Activated CD4-positive, alpha-beta T cell treated with anti-CD3 and anti-CD28 coated beads, Interleukin-2, amount 50 U/mL, for 24 hours (primary cell): ENCODE measurements at places on chromosomes 16 and 17.
A peak's percentile ranks its signal among the peaks of the same experiment; 100 is the strongest.

GRCh38 chr17:12256380-12256995 lies 235.8 kb downstream of the MAP2K4 start:
- no peak for DNase-seq

DNA sequence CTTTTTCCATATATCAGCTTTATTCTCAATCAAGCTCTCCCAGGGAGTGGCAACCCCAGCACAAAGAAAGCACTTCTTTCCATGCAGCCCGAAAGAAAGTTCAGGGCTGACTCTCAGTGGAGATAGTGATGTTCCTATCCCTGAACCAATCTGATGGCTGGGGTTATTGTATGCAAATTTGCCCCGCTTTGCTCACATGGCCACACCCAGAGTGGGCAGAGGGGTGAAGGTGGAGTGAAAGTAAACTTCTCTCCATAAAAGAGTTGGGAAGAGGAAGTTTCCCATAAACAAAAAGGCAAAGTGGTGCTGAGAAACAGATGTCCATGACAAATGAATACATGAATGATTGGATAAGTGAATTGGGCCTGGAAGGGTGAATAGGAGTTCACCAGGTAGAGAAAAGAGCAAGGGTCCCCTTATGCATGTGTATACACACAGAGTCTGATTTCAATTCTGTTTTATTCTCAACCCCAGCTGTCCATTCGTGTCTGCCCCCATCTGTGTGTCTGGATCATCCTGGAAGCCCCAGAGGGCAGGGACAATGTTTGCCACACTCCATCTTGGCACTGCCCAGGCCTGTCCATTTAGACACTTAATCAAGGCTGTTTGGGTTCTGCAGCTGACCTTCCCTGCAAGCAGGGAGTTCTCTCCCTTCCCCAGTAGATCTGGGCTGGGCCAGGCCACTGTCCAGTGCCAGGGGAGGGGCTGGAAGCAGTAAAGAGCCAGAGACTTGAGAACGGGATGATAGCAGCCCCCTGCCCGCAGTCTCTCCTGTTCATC lies 14.1 kb upstream of the NGFR start:
- no peak for DNase-seq

DNA sequence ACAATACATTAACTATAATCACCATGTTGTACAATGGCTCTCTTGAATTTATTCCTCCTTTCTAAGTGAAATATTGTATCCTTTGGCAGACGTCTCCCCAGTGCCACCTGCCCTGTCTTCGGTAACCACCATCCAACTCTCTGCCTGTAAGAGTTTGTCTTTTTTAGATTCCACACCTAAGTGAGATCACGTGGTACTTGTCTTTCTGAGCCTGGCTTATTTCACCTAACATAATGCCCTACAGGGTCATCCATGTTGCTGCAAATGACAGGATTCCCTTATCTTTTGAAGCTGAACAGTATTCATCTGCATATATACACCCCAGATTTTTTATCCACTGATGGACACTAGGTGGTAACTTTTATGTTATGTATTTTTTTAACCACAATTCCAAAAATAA lies 24.2 kb downstream of the ORC6 start:
- DNase-seq, result no peak

- DNase-seq, result no peak
Measured at GRCh38 chr16:66437391-66437945, 10.4 kb downstream of the BEAN1 start.

DNA sequence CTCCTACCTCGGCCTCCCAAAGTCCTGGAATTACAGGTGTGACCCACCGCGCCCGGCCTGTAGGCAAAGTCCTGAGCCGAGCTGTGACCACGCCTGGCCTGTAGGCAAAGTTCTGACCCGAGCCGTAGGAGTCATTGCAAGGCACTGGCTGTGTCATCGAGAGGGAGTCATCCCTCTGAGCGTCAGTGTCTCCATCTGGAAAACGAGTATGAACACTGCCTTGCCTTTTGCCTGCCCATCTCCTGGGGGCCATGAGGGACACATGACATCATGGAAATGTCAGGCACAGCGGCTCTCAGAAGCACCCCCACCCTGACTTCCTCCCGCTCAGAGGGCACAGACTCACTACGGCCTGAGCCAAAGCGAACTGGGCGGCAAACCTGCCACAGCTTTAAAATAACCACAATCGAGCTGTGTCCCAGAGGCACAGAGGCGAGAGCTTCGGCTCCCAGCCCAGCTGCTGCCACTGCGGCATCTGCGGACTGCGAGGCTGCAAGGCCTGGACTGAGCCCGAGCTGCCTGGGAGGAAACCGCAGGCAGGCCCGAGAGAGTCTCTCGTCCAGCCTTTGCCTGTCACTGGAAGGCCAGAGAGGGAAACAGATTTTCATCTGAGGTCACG lies 50.8 kb downstream of the RPH3AL start:
- DNase-seq, result no peak

DNA sequence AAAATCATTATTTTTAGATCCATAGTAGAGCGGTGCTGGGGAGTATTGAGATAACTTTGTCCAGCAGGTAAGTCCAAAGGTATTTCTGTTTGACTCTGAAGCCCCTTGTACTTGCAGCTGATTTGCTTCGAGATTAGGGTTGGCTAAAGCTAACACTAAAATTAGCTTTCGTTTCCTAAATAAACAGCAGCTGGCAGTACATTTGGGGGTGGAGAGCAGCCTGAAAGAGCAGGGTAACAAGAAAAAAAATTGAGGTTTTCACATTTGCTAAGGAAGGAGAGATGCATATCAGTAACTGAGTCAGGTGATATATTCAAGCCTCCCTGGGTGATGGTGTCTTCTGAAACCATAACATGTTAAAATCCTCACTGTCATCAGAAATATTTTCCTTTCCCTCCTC lies 37.4 kb upstream of the TMC5 start:
- no peak for DNase-seq

- DNase-seq, result no peak
Measured at GRCh38 chr17:76036497-76037261, 9.6 kb upstream of the EVPL start.

DNA sequence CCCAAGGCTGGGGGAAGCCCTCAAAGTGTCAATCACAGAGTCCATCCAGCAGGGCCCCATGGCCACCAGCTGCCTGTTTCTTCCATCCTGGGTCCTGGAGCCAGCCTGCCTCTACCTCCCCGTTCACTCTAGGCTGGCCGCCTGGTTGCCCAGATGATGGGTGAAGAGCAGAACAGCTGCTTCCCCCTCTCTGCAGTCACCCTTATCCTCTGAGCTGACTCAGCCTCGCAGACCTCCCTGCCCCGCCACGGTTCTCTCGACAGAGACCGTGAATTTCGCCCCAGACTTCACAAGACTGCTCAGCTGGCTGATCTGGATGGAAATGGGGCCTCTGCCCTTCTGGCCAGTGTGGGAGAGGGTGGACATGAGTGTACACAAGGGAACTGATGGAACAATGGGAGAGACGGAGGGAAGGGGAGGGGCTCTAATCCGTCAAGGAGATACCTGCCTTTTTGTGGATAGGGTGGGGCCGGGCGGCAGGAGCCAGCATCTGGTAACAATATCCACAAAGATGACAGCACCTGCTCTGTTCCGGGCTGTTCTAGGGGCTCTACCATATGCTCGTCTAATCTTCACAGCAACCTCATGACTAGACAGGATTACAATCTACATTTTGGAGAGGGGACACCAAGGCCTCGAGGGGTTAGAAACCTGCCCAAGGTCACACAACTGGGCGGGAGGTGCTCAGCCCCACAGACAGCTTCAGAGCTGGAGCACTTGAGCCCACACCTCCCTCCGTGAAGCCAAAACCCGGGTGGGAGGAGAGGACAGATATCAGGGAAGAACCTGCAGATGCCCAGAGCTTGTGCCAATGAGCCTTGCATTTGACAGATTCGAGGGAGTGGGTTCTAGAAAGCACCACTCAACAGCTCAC lies 136.0 kb downstream of the SDK2 start:
- DNase-seq, result no peak

DNA sequence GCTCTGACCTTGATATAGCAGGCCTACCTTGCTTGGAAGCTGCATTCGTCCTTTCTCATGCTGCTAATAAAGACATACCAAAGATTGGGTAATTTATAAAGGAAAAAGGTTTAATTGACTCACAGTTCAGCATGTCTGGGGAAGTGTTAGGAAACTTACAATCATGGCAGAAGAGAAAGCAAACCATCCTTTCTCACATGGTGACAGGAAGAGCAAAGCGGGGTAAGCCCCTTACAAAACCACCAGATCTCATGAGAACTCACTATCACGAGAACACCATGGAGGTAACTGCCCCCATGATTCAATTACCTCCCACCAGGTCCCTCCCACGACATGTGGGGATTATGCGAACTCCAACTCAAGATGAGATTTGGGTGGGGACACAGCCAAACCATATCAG lies 6.0 kb upstream of the MAPT start:
- no peak for DNase-seq

GRCh38 chr17:49935526-49936210 lies 33.3 kb upstream of the DLX4 start:
- DNase-seq, result no peak

GRCh38 chr17:11814655-11815262 lies 182.5 kb downstream of the ZNF18 start:
- no peak for DNase-seq

DNA sequence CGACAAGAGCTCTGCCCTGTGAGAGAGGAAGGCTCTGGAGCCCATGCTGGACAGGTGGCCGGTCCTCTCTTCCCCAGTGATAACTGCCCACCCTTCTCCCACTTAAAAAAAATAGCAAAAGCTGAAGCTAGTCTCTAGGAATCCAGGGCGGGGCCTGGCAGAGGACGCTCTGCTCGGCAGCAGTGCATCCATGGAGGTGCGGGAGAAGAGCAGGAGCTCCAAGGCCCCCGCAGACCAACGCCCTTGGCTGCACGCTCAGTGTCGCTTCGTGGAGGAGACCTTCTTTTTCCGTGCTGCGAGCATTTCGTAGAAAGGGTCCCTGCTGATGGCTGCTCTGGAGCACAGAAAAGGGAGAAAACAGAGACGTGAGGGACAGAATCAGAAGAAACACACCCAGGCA lies 98.6 kb upstream of the DNAH17 start:
- no peak for DNase-seq

DNA sequence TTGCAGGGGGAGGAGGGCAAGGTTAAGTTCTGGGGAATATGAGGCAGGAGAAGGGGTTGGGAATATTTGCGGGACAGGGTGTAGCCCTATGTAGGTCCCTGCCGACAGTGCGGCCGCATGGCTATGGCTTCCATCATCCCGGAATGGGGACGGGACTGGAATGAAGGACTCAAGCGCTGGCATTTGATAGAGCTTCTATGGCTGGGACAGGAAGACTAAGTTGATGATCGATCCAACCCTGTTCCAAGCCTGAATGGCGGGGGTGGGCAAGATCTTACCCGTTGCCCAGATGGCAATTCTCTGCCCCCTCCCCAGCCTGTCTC lies 47.1 kb downstream of the SRCIN1 start:
- no peak for DNase-seq

- DNase-seq, result no peak
Measured at GRCh38 chr17:42310787-42311215, 22.5 kb downstream of the STAT5A start.

- DNase-seq, result no peak
Measured at GRCh38 chr16:24990803-24991202, 24.4 kb downstream of the ARHGAP17 start.

DNA sequence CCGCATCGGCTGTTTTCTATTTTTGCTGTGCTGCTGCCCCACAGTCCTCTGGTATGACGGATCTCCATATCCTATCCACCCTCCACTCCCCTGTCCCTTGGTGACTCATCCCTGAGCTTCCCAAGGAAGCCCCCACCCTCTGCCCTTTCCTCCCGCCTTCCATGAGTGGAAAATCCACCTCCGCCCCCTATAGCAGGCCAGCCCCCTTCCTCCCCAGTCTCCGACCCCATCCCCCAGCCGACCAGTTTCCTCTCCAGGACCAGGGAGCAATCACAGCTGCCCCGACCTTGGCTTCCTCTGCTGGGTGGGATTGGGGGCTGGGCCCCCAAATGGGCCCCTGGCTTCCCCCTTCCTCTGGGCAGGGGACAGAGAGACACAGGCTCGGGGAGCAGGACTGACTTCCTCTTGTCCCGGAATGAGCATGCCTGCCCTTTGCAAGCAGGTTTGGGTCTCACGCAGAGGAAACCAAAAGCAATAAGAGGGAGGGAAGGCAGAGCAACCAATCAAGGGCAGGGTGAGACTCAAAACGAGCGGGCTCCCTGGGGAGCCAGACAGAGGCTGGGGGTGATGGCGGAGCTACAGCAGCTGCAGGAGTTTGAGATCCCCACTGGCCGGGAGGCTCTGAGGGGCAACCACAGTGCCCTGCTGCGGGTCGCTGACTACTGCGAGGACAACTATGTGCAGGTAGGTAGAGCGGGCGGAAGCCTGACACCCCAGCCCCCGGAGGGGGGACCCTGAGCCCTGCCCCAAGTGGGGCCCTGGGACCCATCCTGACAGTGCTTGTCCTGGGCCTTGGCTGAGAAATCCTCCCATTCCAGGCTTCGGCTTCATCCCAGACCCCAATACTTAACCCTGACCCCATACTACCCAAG lies at the start of the genes ABI3 and GNGT2:
Gene ABI3, plus strand, starts transcription at position 550 of the 872 bp plus-strand sequence. Its CDS starts 18 bp downstream, at position 568.
Gene GNGT2, minus strand, starts transcription at position 417 of the 872 bp plus-strand sequence. CDS start 3,152 bp downstream, outside the sequence.
- DNase-seq, result peak; percentile 43
